Epithelial cell of alveolus of lung (primary cell): ENCODE measurements at places on chromosomes 5 and 9. TPM values are rescaled to one million over a fixed set of nuclear protein-coding genes. Genes with fewer than 3 reads are reported as not detected.

Gene SMIM33
- total RNA-seq = not detected in 2 replicates

Gene DDX4
- total RNA-seq = not detected in 2 replicates

Gene GABRA1
- total RNA-seq = not detected in 2 replicates

Gene LRRC19
- not detected in 2 replicates for total RNA-seq

Gene SPARC
- 1,078 and 1,962 TPM in 2 replicates for total RNA-seq

Gene SHOC1
- not detected in 2 replicates for total RNA-seq

Gene HMCN2
- not detected in 2 replicates for total RNA-seq

Gene OSMR
- total RNA-seq = 43.8 and 124 TPM in 2 replicates

Gene OTP
- 0.24 TPM in 1 of 2 replicates, not detected in the other for total RNA-seq
